ENCODE measurements at places on chromosomes 12 and 14.

DNA sequence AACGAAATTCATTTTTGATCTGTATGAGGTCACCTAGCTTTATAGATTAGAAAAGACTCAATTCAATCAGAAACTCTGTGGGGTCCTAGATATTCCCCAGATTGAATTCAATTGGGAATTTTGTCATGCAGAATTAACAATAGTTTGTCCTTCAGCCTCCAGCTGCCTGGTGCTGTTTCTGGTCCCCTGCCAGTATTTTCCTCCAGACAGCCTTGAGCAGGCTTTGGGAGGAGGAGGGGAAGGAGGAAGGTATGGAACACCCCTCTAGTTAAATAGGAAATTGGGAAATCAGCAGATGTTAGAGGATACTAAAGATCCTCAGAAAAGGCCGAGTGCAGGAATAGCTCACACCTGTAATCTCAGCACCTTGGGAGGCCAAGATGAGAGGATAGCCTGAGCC, 10.6 kb downstream of the GRIP1 start:
- no peaks in the 10 kb centered on the region for H3K27me3 ChIP-seq
- no peak for DNase-seq

DNA sequence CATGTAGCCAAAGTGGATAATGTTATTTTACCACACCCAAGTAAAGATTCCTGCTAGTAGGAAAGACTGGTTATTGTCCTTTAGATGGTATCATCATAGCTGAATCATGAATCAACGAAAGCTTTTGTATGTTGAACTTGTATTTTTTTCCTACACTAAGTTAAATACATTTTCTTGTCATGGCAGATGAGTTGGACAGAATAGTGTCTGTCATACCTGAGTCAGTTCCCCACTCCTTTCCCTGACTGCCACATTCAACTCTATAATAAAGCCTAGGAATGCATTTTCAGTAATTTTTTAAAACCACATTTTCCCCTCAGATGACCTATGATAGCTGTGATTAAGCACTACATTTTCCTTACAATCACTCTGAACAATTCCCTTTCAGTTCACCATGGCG, 9.3 kb upstream of the PTHLH start:
- H3K27me3 ChIP-seq, result peaks cover 2% of the 10 kb centered on the region
- no peaks in the 10 kb centered on the region for H3K36me3 ChIP-seq
- H3K4me1 ChIP-seq, result no peaks in the 10 kb centered on the region
- DNase-seq, result no peak
- no peak overlapping the region for H3K4me3 ChIP-seq
- H3K27ac ChIP-seq, result no peak overlapping the region

- H3K4me1 ChIP-seq, result no peaks in the 10 kb centered on the region
- no peak overlapping the region for H3K4me3 ChIP-seq
- H3K27me3 ChIP-seq, result no peaks in the 10 kb centered on the region
- H3K36me3 ChIP-seq, result no peaks in the 10 kb centered on the region
These were observed 18.3 kb downstream of the IL31 start for GRCh38 chr12:122155705-122156104.

- no peaks in the 10 kb centered on the region for H3K27me3 ChIP-seq
- H3K4me1 ChIP-seq, result no peaks in the 10 kb centered on the region
- no peak for DNase-seq
- H3K27ac ChIP-seq, result no peak overlapping the region
- no peaks in the 10 kb centered on the region for H3K36me3 ChIP-seq
- no peak overlapping the region for H3K4me3 ChIP-seq
These were observed 123.5 kb upstream of the DYRK2 start for GRCh38 chr12:67524861-67525616.

DNA sequence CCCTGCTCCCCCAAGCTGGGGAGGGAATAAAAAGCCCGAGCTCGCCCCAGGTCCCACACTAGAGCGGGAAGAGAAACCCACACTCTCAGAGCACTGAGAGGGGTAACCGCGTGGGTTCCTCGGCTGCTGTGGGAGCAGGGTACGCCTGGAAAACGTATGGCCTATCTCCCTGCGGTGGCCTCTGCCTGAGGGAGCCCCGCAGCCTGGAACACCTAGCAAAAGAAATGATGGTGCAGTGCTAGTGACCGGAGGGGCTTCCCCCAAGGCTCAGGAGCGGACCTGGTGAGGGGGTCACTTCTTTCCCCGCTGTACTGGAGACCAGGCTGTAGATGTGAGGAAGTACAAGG, 2.5 kb upstream of the OR4N2 start:
- H3K27me3 ChIP-seq, result no peaks in the 10 kb centered on the region
- no peak overlapping the region for H3K27ac ChIP-seq
- no peak for DNase-seq
- no peaks in the 10 kb centered on the region for H3K4me1 ChIP-seq
- H3K4me3 ChIP-seq, result no peak overlapping the region
